CD4-positive, alpha-beta T cell treated with Interleukin-17A for 1 hour (primary cell): ENCODE measurements at places on chromosomes 5 and 9.

DNA sequence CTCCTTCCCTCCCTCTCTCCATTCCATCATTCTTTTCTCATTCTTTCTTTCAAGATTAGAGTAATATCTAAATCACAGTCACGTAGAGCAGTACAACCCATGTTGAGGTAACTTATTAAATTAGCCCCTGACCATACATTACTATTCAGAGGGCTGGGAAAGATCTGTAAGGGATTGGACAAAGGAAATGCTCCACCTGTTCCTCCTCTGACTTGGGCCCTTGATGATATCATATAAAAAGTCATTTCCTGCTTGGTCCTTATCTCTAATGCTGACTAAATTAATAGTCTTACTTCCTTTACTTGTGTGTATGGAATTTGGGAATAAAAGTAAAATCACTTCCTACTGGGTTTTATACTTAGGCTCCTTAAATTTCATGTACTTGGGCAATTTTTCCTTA is 40.8 kb downstream of the SNX18 start:
- DNase-seq, result no peak

DNA sequence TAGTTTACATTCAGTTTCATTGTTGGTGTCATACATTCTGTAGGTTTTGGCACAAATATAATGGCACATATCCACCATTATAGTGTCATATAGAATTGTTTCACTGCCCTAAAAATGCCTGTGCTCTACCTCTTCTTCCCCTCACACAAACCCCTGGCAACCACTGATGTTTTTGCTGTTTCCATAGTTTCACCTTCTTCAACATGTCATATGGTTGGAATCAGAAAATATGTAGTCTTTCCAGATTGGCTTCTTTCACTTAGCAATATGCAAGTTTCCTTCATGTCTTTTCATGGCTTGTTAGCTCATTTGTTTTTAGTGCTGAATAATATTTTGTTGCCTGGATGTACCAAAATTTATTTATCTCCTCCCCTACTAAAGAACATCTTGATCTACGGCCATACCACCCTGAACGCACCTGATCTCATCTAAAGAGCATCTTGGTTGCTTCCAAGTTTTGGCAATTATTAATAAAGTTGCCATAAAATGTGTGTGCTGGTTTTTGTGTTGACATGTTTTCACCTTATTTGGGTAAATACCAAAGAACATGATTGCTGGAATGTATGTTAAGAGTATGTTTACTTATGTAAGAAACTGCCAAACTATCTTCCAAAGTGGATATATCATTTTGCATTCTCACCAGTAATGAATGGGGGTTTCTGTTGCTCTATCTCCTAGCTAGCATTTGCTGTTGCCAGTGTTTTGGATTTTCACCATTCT is 17.0 kb upstream of the CDK20 start:
- DNase-seq, result no peak

- peak; percentile 10 for DNase-seq
Observed at GRCh38 chr9:84751921-84752320, 82.4 kb downstream of the NTRK2 start.

DNA sequence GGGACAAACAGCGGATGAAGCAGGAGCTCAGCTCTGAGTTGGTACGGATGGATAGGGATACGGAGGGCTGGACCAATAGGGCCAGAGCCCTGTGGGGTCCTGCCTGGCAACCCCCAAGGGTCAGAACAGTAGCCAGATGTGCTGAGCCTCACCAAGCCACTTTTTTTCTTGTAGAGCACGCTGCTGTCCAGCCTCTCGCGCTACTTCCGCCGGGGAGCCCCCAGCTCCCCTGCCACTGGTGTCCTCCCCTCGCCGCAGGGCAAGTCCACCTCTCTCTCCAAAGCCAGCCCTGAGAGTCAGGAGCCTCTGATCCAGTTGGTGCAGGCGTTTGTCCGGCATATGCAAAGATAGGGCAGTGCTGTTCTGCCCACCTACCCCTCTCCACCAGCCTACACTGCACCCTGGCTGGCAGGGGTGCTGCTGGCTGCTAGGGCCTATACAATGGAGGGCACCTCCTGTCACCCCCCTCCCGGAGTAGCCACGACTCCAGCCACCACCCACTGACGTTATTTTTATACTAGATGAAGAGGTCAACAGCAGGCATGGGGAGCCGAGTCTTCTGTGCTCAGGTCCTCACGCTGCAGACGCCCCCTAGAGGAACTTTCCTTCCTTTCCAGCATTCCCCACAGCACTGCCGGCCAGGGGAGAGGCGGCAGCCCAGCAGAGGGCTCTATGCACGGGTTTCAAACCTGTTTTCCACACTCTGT is 21.6 kb downstream of the SH3GLB2 start:
- DNase-seq, result peak; percentile 60

GRCh38 chr5:143480001-143480400 is 76.5 kb upstream of the NR3C1 start:
- DNase-seq, result no peak

DNA sequence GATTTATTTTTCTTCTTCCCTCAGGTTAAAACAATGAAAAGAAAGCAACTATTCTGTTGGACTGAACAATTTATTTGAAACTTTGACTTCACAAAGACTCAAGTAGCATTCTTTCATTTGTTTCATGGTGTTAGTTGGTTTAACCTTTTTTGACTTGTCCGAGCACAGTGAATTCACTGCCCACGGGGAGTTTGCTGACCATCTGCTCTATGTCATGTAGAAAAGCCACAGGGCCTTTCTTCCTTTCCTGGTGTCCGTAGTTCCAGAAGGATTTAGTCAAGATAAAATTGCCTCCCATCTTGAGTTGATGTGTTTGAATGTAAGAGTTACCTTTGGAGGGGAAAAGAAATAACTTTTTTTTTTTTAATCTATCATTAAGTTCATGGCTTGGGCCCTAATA is 55.1 kb upstream of the ZNF608 start:
- DNase-seq, result no peak

DNA sequence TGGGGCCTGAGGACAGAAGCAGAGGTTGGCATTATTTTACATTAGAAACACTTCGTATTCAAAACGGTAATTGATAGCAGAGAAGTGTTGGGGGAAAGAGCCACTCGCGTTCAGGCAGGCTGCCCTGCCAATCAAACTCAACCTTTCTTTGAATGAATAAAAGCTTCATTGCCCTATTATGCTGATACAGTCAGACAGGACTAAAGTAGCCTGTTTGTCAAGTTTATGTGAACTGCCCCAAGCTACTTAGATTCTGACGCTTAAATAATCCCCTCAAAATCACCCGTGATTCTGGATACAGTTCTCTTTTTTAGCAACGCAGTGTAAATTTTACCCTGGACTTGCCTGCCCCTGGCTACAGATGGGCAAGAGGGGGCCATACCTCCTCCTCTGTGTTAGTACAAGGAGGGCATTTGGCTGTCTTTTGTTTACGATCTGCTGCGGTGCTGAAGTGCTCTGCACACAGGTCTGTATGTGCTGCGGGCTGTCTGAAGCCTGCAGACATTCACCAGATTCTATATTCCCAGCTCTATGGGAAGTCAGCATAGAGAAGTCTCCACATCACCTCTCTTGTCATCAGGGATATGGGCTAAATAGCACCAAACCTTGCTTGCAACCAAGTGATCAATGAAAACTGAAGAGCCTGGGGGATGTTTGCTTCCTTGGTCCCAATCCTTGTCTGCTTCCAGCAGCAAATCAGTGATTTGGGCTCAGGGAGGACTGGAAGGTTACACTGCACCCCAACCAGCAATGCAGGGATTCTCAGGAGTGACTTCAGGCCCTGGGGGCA is 218.4 kb downstream of the EBF1 start:
- DNase-seq, result no peak

DNA sequence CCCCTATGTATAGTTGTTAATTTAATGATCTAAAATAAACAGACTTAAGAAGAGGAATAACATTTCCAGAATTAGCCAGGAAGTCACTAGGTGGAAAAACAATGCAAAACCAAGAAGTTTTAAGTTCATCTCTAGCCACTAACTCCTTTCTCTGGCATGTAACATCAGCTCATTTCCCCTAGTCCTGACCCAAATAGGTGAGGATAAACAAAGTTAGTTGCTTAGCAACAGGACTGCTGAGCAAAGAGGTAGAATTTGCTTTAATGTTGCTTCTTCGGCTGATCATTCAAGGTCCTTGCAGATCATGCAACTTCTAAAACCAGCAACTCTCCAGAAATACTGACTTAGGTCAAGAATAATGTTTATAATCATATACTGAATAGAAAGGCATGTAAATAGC is 675.8 kb downstream of the CETN3 start:
- DNase-seq, result no peak

GRCh38 chr5:150149618-150150017 is 6.0 kb downstream of the PDGFRB start:
- no peak for DNase-seq
